Putamen (tissue), 1 donor: ENCODE measurements at places on chromosomes 2 and 18.

GRCh38 chr2:128486640-128487375 is 168.1 kb upstream of the HS6ST1 start:
- DNase-seq = no peak

DNA sequence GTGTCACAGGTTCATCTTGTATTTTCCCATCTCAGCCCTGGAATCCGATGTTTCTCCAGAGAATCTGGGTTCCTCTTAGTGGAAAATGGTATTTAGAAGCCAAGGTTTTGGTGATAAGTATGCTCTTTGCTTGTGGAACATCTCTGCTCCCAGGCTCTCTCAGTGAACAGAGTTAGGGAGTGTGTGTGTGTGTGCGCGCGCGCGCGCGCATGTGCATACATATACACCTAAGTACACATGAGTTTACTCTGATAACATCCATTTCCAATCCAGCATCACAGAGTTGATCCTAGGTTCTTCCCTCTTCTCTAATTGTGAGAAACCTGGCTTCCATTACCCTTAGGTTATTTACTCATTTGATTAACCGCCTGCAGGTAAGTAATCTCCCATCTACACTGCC is 41.7 kb downstream of the ABCG8 start:
- no peak for DNase-seq

GRCh38 chr2:64919261-64919660 is 69.9 kb upstream of the SLC1A4 start:
- DNase-seq = no peak

GRCh38 chr2:26081556-26081955 is 47.7 kb downstream of the RAB10 start:
- no peak for DNase-seq

- DNase-seq = peak; percentile 72
Measured at GRCh38 chr2:11498543-11499034, 32.6 kb upstream of the E2F6 start.

DNA sequence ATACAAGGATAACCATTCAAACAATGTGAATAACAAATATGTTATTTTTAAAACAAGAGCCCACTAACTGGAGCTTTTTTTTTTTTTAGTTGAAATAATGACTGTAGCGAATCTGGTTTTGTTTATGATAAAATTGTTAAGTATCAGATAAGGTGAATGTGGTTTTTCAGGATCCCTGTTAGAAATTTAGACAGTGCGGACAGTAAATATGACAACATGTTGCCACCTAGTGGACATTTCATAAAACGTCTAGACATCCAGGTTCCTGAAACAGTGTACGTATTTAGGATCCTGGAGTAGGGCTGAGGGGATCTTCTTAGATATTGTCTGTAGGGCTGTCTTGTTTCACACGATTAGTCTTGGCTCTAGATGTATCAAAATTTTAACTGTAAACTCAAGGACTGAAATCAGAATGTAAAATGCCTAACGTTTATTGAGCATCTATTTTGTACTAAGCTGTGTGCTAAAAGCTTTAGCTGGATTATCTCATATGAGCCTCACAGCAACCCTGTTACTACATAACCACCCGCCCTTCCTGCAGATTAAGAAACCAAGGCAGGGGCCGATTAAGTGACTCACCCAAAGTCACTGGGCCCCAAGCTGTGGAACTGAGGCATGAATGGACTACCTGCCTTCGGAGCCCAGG is 23.9 kb upstream of the CCDC68 start:
- DNase-seq = no peak

GRCh38 chr2:6496376-6496775 is 369.3 kb downstream of the CMPK2 start:
- DNase-seq = no peak

- no peak for DNase-seq
Measured at GRCh38 chr2:10001586-10001985, 41.8 kb upstream of the KLF11 start.

DNA sequence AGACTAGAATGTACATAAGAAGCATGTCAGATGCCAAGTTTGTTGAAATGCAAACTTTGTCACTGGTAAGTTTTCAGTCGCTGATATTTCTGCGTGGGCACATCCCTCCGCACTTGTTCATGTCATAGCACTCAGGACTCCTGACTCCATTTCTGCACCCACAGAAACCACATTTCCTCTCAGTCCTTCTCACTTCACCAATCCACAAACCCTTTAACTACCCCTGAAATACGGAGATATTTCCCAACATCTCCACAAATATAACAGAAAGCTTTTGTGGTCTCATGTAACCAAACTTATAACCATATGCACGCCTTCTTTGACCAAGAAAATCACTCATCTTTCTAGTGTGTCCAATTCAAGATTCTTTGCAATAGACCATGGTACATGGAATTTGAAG is 276.9 kb upstream of the ERBB4 start:
- DNase-seq = no peak

DNA sequence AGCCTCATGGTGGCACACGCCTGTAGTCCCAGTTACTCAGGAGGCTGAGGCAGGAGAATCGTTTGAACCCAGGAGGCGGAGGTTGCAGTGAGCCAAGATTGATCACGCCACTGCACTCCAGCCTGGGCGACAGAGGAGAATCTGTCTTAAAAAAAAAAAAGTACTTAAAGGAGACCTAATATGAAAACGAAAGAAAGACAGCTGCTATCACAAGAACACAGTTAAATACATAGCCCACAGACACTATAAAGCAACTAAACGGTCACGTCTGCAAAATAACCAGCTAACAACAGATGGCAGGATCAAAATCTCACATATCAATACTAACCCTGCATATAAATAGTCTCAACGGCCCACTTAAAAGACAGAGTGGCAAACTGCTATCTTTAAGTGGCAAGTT is 43.9 kb upstream of the TACR1 start:
- DNase-seq = no peak

DNA sequence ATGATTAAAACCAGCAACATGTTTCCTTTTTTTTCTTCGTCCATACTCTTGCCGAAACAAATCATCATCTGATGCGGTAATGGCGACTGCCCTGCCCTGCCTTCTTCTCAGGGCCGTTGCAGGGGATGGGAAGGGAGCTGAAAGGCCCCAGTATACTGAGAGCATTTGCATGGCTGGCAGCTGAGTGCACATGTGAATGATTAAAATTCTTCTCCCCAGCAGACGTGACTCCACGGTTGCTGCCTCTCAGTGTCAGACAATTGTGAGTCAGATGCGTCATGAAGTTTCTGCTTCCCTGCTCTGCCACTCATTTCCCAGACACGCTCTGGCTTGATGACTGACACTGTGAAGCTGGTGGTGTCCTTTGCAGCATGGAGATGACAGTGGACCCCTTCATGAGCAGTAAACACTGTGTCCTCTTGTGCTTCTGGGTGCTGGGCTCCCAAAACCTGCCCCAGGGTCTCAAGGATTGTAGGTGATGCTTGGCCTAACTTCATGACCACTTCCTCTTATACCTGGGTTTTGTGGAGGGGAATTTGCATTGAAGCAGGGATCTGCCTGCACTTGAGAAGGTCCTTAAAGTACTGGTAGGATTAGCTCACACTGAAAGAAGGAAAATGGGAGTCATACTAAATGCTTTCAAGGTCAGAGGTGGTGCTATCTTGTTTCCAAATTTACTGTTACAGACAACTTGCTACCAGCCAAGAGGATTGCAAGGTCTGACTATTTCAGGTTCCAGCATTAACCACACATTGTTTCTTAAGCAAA is 222.5 kb upstream of the COPS8 start:
- DNase-seq = peak; percentile 31

GRCh38 chr18:63141778-63142176 is 177.8 kb downstream of the BCL2 start:
- DNase-seq = no peak

DNA sequence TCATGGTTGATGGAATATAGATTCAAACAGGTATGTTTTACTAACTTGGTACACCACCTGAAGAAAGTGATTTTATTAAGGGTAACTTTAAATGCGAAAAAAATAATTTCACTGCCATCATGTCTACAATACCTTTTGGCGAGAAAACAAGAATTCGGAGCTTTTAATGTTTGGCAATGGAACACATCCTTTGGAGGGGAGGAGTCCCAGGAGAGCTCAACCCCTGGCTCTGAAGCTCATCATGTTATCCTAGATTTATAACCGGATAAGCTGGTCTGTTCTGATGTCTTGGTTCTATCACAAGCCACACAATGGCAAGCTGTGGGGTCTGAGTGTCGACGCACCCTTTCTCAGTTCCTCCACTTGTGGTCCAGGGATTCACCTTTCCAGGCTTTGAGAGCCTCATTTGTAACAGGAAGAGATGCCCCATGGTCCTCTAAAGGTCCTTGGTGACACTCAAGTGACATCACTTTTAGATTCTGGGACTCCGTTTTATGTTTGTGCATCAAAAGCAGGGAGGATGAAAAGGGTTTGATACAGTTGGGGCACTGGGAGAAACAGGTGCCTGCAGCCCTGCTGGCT is 172.7 kb downstream of the BCL2 start:
- DNase-seq = no peak

- peak; percentile 58 for DNase-seq
Measured at GRCh38 chr2:46062637-46063412, 234.4 kb upstream of the EPAS1 start.

GRCh38 chr2:201758873-201759272 is 21.9 kb downstream of the ALS2 start:
- no peak for DNase-seq

DNA sequence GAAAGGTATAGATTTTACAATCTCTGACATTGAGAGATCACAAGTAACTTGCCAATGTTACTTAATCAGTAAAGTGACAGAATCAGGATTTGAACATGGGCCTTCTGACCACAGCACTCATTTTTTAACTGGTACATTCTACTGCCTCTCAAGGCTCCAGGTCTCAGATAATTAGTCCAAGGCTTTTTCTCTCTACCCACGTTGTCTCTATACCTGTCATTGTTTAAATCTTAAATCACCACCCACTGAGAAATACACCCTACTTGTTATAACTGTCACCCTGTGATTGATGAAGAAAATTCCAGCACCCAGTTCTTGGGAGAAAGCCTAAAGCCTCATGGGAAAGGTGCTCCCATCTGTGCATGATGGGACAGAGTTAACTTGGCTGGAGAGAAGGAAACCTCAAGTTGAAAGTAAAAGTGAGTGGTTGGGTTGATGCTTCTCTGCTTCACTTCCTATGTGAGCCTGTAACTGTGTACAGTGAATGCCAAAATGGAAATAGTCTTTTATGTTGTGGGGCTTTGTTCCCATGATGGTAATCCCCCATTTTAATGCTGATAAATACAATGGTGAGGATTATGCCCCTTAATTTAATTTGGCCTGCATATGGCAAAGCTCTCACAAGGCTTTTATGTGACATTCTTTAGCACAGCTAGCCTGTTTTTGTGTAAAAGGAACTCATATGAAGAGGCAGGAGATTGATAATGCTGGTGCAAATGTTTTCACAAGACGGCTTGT is 190.1 kb upstream of the SP5 start:
- no peak for DNase-seq

GRCh38 chr2:158378926-158379325 is 77.6 kb downstream of the CCDC148 start:
- DNase-seq = no peak

GRCh38 chr2:2472881-2473280 is 141.8 kb upstream of the MYT1L start:
- no peak for DNase-seq

GRCh38 chr2:160634436-160634835 is 140.8 kb upstream of the RBMS1 start:
- no peak for DNase-seq

GRCh38 chr2:10073706-10074105 is 6.5 kb downstream of the CYS1 start:
- no peak for DNase-seq

- no peak for DNase-seq
Measured at GRCh38 chr2:46564811-46565241, 85.5 kb downstream of the TMEM247 start.

DNA sequence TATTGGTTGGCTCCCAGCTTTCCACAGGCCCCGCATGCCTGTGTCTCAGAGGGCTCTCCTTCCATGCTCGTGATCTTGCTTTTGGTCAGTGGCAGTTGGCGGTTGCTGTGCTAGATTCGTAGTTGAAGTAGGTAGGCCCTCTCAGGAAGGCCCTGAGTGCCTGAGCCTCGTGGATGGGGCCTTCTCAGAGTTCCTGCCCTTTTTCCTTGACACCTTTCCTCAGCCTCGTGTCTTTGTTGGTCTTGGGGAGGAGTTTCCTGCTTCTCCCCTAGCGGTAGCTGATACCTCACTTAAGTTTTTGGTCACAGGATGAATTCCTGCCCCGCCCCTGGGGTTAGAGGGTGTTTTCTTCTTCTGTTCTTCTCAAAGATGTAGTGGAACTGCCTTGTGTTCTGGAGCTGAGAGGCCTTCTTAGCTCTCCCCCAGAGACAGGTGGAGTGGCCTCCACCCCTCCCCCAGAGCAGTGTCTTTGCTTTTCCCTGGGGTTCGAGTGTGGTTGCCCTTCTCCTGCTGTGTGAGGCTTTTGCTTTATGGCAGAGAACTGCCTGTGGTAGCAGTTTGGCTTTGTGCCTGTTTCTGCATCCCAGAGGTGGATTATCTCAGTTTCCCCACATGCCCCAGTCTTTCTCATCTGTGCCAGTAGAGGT is 94.8 kb downstream of the ZNF407 start:
- no peak for DNase-seq

DNA sequence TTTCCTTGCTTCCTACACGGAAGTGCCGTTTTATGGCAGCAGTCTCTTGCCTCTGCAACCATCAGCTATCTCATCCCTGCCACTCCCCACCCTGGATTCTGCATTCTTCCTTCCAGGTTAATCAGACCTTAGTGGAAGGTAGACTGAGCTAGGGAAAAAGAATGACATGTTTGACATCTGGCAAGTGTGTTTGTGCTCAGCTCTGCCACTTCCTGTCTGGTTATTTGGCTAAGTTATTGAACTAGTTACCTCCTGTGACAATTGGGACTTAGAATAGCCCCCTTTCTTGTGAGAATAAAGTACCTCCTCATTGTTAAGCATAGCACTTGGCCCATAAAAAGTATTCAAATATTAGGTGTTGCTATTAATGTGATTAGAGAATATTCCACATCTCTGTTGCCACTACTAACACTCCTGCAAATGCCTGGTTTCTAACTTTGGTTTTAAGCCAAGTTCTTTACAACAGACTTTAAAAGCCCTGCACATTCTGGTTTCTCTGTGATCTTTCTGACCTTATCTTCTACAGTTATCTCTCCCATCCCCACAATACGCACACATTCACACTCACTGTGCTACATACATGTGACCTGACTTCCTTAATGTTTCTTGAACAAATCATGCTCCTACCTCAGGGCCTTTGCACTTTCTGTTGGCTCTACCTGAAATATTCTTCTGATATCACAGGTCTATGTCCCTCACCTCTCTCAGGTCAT is 10.8 kb upstream of the MAPRE2 start:
- DNase-seq = no peak

DNA sequence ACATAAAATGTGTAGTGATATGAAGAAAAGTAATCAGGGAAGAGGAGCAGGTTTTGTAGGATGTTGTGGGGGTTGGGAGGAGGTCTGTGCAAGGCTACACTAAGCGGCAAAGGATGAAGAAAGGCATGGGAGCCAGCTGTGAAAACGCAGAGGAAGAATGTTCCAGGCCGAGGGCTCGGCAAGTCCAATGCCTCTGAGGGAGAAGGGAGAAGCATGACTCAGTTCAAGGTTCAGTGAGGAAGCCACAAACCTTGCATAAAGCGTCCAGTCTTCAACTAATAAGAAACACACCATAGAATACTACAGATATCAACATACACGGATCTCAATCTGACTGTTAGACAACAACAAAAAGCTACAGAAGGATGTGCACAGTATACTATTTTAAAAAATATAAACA is 16.2 kb downstream of the EPB41L3 start:
- DNase-seq = no peak
